ENCODE measurements at places on chromosomes 11 and 22.
A peak's percentile ranks its signal among the peaks of the same experiment; 100 is the strongest.

- DNase-seq = no peak
Observed at GRCh38 chr22:19843107-19843856, 11.4 kb downstream of the GNB1L start.

GRCh38 chr11:2734181-2735052 lies 34.6 kb upstream of the KCNQ1OT1 start:
- no peak for DNase-seq

DNA sequence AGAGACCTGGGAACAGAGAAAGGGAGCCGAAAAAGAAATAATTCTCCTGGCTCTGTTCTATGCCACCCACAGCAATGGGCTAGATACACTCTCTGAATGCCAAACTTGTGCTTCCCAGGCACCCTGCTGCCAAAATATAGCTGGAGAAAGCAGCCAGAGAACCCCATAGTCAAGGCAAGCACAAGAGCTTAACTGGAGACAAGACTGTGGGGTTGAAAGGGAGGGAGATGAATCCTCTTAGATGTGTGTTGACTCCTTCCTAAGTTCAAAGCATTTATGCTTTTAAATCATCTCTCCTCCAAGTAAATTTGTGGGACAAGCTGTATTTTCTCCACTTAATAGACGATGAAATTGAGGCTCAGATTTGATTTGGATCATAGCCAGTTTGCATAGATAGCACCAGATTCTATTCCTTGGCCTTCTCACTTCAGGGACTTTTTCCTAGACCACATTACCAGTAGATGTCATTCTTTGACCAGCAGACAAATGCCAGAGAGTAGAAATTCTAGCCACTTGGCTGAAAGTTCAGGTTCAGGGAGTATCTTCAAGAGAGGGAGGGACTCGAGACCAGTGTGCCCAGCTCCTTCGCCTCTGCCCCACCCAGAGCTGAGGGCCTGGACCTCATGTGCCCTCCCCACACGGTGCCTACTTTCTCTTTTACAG lies 16.5 kb upstream of the ETS1 start:
- no peak for DNase-seq

DNA sequence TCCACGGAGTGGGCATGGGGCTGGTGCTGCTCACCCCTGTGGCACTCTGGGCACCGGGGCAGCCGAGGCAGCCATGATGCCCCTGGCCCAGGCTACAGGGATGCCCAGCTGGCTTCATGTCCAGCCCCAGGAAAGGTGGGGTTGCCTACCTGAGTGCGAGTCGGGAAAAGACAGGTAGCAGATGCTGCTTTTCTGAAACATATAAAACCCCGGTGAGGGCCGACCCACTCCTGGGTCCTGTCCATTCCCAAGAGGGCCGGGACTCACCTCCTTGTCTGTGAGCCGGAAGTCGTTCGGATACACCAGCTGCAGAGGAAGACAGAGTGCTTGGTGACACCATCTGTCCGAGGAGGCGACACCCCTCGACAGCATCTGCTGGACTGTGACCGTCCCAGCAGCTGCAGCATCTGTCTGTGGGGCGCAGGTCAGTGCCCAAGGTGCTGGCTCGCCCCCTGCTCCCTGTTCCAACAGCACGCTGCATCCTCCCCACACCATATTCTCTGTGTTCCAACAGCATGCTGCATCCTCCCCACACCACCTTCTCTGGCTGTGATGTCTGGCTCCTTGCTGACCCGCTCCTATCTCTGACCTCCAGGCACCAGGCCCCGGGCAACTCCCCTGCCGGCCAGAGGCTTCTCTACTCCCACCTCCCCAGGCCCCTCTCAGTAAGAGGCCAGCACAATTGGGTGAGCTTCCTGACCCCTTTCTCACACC lies 8.0 kb downstream of the DENND6B start:
- no peak for DNase-seq

DNA sequence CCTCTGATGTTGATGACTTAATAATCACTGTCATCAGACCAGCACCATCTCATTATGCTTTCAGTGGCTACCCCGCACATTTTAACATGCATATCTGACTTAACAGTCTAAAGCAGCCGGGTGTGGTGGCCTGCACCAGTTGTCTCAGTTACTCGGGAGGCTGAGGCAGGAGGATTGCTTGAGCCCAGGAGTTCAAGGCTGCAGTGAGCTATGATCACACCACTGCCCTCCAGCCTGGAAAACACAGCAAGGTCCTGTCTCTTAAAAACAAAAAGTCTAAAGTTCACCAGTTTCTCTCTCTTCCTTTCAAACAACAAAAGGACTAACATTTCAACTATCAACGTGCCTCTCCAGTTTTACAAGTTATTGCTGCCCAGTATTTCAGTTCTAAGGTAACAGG lies 55.3 kb upstream of the GAB2 start:
- peak; percentile 38 for DNase-seq

DNA sequence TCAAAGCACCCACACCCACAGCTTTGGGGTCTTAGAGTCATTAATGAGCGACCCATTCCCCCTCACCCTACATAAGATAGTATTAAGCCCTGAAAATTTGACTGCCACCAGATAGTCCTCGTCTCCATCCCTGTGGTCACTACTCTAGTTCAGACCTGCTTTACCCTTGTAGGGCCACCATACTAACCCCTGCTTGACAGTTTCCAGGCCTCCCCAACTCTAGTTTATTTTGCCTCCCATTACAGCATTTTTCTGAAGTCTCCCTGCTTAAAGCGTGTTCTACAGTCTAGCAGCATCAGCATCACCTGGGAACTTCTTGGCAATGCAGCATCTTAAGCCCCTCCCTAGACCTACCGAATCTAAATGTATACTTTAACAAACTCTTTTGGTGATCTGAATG lies 192.4 kb downstream of the MAML2 start:
- DNase-seq = no peak

- DNase-seq = no peak
Observed at GRCh38 chr11:86463120-86463519, 88.4 kb downstream of the CCDC81 start.

GRCh38 chr11:19818619-19819018 lies 106.0 kb downstream of the NAV2 start:
- DNase-seq = no peak

DNA sequence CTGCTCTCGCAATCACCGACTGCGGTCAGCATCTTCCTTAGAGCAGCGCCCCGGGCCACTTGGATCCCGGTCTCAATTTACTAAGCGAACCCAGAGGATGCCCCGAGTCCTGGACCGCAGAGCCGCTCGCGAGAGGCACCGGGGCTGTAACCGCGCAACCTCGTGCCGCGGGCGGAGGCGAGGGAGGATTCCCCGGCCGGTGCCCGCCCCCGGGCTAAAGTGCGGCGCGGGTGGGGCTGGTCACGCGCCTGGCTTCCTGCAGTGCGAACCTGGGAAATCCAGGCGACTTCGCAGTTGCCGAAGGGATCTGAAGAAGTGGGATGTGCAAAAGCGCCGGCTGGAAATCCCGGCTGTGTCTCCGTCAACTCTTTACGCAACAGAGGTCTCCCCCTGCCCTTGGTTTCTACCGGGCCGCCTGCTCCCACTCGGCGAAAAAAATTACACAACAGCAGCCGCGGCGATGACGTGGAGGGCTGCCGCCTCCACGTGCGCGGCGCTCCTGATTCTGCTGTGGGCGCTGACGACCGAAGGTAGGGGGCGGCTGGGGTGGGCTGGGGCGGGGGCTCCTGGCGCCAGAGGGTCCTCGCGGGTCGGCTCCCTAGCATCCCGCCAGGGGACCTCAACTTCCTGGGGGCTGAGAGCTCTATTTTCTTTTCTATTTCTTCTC lies at the start of gene NCR3LG1:
Gene NCR3LG1 (plus strand): TSS at position 291 of the 667 bp plus-strand sequence. CDS start 170 bp downstream, at position 461.
- peak; percentile 46 for DNase-seq

- DNase-seq = no peak
Observed at GRCh38 chr11:132632641-132633124, 899.6 kb downstream of the OPCML start.

DNA sequence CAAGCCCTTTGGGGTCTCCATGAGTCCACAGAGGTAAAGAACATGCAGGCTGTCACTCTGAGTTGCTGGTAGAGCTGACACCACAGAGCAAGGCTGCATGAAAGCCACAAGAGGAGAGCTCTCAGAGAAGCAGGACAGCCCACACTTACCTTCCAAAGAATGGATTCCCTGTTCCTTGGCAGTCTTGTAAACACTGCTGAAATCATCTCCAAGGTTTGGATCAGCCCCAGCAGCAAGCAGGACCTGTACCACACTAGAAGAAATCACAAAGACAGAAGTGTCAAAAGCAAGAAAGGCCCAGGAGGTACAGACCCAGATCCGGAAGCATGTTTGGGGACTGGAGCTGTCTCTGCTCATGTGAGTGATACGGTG lies 54.2 kb downstream of the CLPB start:
- no peak for DNase-seq

DNA sequence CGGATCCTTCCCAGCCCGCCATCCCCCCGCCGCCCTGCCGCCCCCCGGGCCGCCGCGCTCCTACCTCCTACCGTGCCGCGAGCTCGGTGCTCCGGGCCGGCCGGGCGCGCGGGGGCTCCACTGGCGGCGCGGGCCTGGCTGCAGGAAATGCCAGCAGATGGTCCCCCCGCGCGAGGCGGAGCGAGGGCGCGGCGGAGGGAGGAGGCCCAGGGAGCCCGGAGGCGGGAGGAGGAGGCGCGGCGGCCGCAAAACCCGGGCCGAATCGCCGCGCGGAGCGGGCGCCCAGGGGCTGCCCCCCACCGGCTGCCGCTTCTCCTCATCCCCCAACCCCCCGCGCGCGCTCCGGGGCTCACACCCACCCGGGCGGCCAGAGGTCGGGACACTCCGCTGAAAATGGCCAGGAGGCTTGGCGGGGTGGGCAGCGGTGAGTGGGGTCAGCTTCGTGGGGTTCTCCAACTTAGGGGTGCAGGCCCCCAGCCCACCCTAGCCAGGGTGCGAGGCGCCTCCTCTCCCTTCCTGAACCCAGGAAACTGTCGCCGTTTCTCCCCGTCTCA lies at the start of gene OSBPL5:
Gene OSBPL5 (minus strand): TSS at position 159 of the 554 bp plus-strand sequence. CDS start 36,162 bp downstream, outside the sequence.
- no peak for DNase-seq

DNA sequence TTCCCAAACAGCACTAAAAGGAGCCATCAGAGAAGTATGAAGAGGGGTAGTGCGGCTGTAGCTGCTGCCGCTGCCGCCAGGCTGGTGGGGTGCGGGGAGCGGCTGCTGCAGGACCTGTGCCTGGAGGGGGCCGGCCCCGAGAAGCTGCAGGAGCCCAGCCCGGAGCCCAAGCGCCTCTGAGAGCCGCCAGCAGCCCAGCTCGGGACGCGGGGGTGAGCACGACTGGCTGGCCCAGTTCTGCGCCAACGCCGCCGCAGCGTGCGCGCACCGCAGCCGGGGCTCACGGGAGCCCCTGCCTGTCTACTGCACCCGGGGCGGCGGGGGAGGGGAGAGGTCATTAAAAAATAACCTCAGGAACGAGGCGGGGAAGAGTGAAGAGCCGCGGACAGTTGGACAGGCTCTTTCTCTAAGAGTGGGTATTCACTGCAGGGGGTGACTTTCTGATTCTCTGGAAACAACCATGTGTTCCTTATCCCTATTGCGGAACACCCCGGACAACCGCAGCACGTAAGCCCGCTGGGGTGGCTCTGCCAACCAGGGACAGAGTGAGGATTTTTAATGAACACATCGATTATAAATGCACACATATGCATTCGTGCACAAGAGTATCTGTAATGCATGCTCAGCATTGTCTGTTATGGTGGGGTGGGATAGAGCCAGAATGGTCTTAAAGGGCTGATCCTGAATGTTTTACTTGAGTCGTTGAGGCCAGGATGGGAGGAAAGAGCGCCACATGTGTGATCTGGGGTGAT lies 453 bp downstream of the GAS2 start:
- peak; percentile 53 for DNase-seq

- DNase-seq = peak; percentile 70
Observed at GRCh38 chr11:19951558-19952115, 208.6 kb downstream of the DBX1 start.

DNA sequence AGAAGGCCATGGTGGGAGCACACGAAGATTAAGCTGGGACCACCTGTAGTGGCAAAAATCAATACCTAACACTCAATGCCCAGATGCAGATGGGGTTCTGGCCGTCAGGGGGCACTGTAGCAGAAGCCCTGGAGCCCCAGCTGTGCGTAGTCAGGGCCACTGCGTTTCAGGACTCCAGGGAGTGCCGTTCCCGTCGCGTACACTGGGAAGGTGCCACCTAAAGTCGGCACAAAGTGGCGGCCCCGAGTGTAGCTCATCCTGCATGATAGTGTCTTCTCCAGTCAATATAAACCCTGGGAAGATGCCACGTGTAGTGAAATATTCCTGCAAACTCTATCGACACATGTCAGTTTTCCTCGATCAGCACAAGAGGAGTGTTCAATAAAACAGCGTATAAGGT lies 123.8 kb upstream of the NTM start:
- DNase-seq = peak; percentile 4

DNA sequence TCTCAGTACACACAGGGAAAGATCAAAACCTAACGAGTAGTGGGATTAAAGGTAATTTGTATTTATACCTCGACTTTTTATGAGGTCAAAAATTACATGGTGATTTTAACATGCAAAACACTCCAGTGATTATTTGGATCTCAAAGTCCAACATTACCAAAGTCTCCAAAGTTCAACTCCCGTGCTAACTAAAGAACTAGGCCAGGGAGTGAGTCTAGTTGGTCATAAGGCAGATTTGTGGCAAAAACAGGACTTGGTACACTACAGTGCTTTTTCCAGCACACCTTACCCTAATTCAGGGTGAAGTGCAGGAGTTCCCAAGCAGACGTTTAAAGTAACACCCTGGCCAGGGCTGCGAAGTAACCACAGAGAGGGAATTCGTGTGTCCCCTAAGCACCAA lies 1.1 kb downstream of the PUS3 start:
- no peak for DNase-seq

DNA sequence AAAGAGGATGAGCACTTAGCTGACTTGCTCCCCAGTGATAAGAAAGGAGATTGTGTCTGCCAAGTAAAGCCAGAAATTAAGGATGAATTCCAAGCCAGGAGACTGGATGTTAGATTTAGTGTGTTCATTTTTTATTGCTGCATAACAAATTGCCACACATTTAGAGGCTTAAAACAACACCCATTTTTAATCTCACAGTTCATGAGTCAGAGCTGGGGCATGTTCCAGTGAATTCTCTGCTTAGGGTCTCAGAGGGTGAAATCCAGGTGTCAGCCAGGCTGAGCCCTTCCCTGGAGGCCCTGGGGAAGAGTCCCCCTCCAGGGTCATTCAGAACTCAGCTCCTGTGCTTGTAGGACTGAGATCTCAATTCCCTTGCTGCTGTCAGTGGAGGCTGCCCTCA lies 352.8 kb downstream of the BUD13 start:
- no peak for DNase-seq

DNA sequence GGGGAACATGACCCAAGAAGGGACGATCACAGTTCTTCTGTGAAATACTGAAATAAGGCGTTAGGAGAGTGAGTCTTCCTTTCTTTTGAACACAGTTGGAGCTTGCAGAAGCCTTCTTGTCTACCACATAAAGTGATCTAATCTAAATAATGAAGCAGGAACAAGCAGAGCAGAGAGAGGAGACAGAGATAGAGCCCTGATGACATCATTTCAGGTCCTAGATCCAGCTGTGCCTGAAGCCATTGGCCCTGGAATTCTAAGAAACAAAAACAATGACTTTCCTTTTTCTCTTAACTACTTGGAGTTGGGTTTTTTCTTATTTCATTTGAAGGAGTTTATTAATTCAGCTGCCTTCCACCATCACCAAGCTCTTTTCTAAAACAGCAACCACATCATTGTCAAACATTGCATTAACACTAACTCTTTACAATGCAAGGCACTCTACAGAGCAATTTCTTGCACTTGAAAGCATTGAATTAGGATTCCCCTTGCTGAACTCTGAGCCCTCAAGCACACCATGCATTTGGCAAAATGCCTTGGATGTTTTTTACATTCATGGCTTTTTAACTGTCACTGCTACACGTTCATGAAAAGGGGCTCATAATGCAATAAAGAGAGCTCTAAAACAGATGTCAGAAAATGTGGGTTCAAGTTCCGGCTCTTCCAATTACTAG lies 117.2 kb upstream of the TIMP3 start:
- DNase-seq = no peak
